ENCODE measurements at places on chromosomes 2 and 18.

- DNase-seq: no peak
Observed at GRCh38 chr2:207725873-207726578, 14.6 kb downstream of the CCNYL1 start.

GRCh38 chr2:125398738-125399524 is 1257.0 kb upstream of the GYPC start:
- peak; percentile 4 for DNase-seq

GRCh38 chr2:45263147-45263546 is 253.9 kb upstream of the SIX2 start:
- DNase-seq: no peak

GRCh38 chr2:76073992-76074604 is 363.4 kb upstream of the GCFC2 start:
- no peak for DNase-seq

- no peak for DNase-seq
Observed at GRCh38 chr2:222240676-222241049, 58.1 kb downstream of the PAX3 start.

GRCh38 chr2:892892-893291 is 57.8 kb upstream of the SNTG2 start:
- DNase-seq: no peak

DNA sequence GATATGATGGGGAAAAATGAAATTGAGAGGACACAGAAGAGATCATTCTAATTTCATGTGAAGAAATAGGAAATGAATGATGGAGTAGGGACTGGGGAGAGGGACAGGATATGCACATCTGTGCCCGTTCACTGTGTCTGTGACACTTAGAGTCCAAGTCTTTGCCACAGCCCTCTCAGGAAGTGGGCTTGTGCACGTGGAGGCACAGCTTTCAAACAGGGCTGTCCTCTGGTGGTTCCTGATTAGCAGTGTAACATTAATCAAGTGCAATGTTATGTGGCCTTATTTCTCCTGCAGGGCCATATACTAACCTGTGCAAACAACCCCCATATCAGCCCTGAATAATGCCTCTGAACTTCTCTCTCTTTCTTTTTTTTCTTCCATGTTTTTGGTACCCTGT is 312.2 kb upstream of the FAM98A start:
- no peak for DNase-seq

GRCh38 chr2:106296182-106296815 is 102.2 kb upstream of the UXS1 start:
- no peak for DNase-seq

DNA sequence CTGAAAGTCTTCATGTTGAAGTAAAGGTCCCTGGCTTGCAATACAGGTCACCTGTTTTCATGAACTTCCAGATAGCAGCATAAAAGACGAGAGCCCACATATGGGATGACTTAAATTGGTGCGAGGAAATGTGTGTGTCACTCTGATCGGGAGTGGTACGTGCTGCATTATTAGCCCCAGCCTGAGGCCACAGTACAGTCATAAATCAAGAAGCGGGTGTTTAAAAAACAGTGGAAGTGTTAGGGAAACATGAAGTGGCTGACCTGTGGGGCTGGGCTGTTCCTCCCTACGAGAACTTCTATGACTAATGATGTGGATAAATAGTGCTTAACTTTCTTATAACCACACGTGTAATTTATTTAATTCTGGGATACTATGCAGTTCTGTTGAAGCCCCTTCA is 24.4 kb downstream of the RDH14 start:
- DNase-seq: no peak

DNA sequence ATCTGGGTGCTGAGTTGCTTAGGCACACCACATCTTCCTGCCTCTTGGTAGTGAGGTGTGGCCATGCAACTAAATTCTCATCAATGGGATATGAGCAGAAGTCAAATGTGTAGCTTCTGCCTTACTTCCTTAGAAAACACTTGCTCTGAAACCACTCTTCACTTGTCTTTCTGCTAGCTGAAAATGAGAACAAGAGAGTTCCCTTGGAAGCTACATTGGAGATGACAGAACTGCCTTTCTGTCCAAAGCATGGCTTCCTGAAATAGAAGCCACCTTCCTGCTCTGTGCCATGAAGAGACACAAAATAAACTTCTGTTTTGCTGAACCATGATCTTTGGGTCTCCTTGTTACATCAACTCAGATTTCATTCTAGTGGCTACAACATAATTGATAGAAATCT is 659.9 kb downstream of the IRS1 start:
- no peak for DNase-seq

DNA sequence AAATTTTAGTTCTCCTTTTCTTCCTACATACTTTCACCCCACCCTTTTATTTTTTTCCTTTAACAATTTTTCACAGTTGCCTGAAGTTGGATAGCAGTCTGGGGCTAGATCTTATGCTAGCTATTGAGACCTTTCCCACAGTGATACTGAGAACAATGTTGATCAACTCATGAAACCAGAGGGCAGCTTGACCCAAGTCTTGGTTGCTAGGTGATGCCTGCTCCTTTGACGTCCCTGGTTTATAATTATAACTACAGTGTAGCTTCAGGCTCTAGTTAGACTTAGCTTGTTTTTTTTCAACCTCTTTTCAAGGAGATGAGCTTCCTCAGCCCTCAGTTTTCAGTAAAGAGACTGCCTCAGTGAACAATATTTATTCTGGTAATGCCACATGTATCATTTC is 648.5 kb downstream of the IRS1 start:
- DNase-seq: peak; percentile 9

DNA sequence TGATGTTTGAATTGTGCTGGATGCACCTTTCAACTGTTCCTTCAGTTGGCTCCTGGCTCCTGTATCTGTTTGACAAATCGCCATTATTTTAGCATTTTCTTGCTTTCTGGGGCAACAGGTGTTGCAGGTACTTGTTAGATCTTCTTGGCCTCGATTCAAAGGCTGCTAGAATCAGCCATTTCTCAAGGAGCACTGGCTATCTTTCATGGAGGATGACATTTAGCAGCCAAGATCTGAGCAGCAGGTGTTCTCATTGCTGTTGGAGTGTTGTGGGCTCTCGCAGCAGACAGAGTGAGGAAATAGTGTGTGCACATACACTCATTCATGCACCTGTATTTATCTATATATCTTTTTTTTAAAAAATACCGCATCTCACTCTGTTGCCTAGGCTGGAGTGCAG is 52.2 kb downstream of the INPP5D start:
- DNase-seq: no peak

- peak; percentile 79 for DNase-seq
Observed at GRCh38 chr2:135149251-135149650, 97.2 kb downstream of the RAB3GAP1 start.

DNA sequence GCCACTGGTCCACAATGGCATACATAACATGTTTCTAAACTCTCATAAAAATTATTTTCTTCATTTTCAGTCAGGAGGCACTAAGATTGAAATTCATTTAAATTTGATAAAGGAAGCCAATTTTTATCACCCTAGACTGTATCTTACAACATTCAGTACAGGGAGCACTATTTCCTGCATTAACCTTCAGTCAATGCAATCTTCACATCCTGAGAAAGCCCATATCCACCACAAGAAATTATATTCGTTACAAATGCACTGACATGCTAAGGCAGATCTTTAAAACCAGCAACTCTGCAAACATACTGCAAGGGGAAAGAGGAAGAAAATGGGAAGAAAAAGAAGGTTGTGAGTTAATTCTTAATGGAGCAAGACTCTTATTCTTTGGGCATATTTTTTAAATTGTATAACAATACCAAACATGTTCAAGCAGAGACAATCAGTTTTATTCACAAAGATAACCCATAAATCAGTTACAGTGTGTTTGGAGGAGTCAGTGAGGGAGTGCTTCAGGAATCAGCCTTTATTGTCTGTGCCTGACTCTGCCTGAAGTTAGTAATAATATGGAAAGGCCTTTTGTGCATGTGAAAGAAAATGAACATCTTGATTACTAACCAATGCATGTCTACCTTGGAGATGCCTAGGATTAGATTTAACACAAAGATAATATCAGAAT is 370.1 kb downstream of the FBXO15 start:
- no peak for DNase-seq

DNA sequence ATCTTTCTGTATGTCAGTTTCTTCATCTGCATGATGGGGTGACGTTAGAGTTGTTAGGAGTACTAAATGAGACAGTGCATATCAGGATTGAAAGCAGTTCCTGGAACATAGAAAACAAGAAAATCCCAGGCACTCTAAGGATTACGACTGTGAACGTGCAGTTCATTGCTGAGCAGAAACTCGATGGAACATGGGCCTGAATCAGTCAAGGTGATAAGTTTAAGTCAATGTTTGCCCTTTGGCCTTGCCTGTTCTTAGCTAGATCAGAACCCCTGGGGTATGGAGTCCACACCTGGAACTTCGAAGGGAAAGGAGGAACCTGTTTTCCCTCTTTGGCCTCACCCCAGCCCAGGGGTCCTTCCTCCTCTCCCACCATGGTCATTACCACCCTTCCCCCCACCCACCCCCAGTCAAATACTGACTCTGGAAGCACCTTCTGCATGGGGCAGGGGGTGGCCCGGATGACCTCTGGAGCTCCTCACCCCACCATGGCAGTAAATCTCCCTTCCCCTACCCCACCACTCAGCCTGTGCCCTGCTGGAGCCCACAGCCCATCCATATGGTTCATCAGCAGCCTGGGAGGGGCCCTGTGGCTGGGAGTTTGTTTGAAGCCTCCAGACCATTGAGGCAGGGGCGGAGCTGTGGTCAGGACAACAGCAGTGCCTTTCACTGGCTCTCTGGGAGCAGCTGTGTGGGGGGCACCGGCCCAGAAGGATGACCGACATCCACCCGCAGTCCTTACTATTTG is 164.1 kb downstream of the SMAD7 start:
- no peak for DNase-seq

DNA sequence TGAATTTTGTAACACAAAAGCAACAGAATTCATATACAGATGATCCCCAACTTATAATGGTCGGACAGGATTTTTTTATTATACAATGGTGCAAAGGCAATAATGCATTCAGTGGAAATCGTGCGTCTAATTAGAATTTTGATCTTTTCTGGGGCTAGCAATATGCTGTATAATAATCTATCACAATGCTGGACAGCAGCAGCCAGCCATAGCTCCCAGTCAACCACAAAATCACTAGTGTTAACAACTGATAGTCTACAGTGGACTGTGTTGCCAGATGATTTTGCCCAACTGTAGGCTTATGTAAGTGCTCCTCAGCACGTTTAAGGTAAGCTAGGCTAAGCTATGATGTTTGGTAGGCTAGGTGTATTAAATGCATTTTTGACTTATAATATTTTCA is 399.0 kb upstream of the SLC39A10 start:
- DNase-seq: no peak

DNA sequence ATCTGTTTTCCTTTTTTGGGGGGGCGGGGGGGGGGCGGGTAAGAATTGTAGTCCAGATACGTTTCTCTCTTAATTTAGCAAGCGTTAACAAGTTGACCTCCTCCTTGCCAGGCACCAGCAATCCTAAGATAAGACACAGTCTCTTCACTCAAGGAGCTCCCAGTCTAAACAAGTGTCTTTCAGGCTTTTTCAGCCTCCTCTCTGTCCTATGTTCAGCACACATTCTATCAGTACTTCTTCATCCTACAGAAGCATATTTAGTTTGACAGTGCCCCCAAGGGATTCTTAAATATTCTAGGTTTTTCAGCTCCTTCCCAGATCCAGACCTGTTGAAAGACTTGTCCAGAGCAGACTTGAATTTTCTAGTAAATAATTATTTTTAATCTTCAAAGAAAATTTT is 2.7 kb downstream of the PPP1CB start:
- DNase-seq: peak; percentile 40

- no peak for DNase-seq
Observed at GRCh38 chr18:11983592-11983991, 2.3 kb downstream of the IMPA2 start.

DNA sequence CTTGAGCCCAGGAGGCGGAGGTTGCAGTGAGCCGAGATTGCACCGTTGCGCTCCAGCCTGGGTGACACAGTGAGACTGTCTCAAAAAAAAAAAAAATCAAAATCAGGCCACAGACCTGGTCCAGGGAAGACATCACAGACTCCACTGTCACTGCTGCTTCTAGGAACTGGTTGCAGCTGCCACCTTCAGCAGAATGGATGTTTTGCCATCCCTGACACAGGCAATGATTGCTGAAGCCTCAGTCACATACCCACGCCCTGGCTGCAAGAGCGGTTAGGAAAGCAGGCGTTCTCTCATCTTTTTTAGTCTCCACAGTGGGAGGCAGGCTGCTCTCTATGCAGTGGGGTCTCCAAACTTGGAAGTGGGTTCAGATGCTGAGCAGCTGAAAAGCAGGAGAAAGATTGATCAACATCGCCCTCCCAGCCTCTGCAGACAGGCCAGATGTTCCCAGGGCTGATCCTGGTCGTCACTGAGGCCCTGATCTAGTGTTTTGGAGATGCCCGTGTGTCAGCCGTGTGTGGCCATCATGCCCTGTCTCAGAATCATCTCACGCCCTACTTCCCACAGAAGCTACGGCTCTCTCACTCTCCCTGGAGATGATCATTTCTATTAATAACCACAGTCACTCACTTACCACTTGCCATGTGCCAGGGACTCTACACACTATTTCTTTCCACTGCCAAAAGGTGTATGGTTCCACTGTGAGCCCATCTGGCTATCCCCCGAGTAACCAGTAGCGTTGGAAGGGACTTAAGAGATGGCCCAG is 91.8 kb downstream of the PLB1 start:
- DNase-seq: no peak

GRCh38 chr18:76725445-76725844 is 96.9 kb upstream of the ZNF236 start:
- no peak for DNase-seq

Data from amniotic epithelial cell (primary cell).